Adipocyte (in vitro differentiated cells): ENCODE measurements at places on chromosomes 4 and X.

DNA sequence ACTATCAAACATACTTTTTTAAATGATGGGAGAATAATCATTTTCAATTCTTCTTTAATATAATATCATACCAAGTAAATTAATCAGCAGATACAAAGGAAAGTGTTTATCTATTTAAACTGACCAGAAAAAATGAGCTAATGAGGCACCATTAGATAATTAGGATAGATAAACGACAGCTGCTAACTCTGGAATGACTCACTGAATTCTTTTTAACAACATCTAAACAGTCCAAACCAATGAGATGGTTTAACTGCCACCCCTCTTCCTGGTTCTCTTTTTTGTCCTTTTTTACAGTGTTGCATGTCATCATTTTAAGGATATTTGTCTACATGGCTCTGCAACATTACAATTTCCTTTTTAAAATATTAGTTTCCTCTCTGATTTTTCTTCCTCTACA lies 41.6 kb downstream of the UNC5C start:
- DNase-seq = no peak

- DNase-seq = no peak
Observed at GRCh38 chr4:7147661-7148310, 44.6 kb upstream of the SORCS2 start.

GRCh38 chrX:134929808-134930207 lies 61.0 kb upstream of the SMIM10 start:
- DNase-seq = no peak

DNA sequence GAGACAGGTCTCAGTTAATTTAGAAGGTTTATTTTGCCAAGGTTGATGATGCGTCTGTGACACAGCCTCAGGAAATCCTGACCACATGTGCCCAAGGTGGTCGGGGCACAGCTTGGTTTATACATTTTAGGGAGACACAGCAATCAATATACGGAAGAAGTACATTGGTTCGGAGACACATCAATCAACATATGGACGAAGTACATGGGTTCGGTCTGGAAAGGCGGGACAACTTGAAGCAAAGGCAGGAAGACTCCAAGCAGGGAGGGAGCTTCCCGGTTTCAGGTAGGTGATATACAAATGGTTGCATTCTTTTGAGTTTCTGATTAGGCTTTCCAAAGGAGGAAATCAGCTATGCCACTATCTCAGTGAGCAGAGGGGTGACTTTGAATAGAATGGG lies 225.2 kb upstream of the ZFP42 start:
- no peak for DNase-seq

DNA sequence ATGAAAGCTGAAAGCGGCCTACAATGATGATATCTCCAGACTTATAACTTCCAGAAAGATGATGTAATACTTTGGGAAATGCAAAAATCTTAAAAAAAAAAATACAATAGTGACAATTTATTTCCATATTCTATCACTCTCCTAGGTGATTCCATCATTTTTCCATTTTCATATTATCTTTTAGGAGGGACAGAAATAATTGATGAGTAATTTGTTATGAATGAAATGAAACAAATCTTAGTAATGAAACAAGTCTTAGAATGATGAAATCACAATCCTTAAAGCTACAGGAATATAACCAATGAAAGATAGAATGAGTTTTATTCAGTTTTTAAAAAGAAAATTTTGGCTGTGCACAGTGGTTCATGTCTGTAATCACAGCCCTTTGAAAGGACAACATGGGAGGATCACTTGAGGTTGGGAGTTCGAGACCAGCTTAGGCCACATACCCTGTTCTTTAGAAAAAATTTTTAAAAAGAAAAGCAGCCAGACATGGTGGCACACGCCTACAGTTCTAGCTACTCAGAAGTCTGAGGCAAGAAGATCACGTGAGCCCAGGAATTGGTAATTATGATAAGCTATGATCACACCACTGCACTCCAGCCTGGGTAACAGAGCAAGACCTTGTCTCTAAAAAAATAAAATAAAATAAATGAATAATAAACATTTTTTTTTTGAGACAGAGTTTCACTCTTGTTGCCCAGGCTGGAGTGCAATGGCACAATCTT lies 21.7 kb downstream of the CLOCK start:
- DNase-seq = peak; percentile 68

- DNase-seq = no peak
Observed at GRCh38 chrX:7985568-7985967, 58.4 kb upstream of the PNPLA4 start.

- peak; percentile 33 for DNase-seq
Observed at GRCh38 chr4:177235026-177235425, 74.6 kb upstream of the NEIL3 start.

DNA sequence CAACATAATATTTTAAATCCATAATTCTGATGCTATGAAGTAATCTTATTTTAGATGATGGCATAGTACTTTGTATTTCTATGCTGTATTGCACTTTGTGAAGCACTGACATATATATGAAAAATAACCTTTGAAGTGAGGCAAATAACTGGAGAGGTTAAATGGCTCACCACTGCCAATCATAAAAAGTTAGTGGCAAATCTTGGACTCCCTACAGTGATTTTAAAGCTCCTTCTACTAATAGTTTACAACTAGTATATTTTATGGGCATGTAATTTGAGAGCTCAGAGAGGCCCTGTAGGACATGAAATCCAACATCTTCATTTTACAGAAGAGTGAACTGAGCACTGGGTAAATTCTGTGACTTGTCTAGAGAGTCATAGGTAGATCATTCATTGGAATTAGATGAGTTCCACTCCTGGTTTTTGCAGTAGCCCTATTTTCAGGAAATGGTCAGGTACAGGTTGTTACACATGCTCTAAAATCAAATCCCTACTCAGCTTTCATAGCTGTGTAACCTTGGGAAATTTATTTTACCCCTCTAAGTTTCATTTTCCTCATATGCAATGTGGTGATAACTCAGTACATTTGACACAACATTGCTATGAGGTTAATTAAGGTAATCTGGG lies 804 bp upstream of the GC start:
- DNase-seq = no peak

- DNase-seq = no peak
Observed at GRCh38 chr4:41532882-41533281, 5.1 kb upstream of the LIMCH1 start.
